LNCaP clone FGC (cell line): ENCODE measurements at places on chromosomes 11 and 22.

DNA sequence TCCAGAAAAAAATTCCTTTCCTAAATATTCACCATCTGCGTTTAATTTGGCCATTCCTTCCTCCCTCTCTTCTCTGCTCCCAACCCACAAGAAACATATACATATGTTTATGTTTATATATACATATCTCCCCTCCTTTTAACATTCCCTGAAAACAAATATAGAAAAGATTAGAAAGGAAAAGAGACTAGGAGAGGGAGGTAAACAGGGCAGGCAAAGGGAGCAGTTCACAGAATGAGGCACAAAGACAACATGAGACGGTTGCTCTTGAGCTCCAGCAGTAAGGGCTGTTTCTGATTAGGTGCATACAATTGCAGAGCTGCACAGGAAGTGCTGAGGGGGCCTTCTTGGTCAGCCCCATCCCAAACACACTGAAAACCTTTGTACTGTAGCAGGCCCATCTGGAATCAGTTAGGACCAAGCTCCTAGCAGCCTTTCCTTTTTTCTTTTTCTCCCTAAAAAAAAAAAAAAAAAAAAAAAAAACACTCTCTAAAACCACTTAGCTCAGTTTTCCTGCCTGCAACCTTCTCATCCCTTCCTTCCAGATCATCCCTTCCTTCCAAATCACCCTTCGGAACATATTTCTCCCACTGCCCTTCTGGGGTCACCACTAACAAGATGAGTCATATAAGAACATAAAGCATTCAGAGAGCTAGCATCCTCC is 57.0 kb downstream of the RBFOX2 start:
- no peak for DNase-seq

DNA sequence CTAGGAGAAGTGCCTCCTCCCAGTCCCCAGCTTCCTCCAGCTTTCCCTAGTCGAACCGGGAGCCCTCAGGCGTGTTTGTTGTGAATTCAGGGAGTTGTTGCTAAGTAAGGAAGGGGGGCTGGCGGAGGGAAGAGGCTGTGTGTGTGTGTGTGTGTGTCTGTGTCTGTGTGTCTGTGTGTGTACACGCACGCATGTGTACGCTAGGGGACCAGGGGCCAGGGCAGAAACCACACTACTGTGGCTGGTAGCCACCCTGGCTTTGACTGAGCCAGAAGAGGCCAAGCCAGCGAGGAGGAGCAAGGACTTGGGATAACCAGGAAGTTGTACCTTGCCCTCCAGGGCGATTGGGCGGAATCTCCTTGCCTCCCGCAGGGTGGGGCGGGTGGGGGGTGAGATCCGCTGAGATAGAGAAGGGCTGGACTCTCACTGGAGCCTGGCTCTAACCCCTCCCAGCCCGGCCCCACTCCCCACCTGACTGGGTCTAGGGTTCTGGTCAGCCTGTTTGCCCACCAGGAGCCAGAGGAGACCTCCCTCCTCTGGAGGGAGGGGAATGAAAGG is 7.5 kb downstream of the BCL9L start:
- peak; percentile 95 for DNase-seq

GRCh38 chr11:73288873-73289707 is 17.0 kb downstream of the P2RY6 start:
- no peak for DNase-seq

DNA sequence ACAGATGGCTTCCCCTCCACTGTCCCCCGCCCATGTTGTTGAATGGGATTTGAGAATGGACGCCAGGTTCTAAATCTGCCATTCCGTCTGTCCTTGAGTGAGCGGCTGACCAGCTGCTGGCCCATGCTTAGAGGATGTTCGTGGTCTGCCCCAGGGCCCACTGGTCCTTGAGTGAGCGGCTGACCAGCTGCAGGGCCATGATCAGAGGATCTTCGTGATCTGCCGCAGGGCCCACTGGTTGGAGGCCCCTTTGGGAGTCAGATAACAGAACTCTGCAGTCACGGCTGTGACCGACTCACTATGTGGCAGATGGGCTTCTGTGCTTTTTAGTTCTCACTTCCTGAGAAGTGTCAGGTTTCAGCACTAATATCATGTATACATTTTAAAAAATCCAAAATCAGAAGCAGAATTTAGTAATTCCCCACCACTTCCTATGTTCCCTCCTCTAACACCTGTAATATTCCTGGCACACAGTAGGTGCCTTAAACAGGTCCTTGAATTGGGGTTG is 54.1 kb downstream of the MICAL3 start:
- DNase-seq: no peak

DNA sequence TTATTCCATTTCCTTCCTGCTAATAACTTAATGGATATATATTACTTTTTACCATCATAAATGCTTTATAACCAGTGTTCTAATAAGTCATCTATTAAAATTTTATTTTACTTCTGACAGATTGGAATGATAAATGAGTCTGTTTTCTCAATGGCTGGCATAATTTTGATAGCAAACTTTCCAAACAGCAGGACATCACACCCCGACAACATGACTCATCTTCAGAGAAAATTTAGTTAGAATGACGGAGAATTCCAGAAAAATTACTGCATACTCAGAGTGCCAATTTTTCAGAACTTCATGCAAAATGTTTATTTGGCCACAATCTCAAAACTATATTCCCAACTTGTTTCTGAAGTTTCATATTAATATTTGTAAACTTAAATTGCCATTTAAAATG is 174.4 kb downstream of the SWAP70 start:
- no peak for DNase-seq

- DNase-seq: no peak
These were observed 489.5 kb downstream of the TBC1D22A start for GRCh38 chr22:47251911-47252310.

DNA sequence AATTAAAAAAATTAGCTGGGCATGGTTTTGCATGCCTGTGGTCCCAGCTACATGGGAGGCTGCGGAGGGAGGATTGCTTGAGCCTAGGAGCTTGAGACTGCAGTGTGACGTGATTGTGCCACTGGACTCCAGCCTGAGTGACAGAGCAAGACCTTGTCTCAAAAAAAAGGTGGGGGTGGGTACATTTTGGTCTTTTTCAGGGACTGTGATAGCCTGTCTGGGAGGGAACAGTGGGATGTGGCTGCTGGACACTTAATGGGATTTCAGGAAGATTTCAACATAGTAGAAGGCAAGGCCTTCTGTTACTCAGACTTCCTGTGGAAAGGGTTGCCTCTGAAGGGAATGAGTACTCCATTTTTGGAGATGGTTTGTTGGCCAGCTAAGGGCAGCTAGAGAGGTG is 40.6 kb downstream of the RELT start:
- DNase-seq: no peak

DNA sequence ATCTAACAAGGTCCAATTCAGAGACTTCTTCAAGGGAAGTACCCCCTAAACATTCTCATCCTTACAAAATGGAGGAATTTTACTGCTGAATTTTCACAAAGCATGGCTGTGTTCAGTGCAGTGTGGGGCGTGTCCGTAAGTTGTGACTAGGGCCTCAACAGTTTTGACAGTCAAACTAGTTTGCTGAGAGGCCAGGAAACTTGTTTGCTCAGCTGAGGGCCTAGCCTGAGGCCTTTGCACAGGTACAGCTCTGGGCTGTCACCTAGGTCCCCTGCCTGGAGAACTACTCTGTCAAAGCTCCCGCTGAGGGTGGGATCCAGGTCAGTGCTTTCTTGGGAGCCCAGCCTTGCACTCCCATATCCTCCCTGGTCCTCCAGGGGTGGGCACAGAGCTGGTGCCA is 27.9 kb downstream of the TCP11L1 start:
- no peak for DNase-seq

- no peak for DNase-seq
These were observed 722 bp upstream of the KRTAP5-2 start for GRCh38 chr11:1598816-1599215.

DNA sequence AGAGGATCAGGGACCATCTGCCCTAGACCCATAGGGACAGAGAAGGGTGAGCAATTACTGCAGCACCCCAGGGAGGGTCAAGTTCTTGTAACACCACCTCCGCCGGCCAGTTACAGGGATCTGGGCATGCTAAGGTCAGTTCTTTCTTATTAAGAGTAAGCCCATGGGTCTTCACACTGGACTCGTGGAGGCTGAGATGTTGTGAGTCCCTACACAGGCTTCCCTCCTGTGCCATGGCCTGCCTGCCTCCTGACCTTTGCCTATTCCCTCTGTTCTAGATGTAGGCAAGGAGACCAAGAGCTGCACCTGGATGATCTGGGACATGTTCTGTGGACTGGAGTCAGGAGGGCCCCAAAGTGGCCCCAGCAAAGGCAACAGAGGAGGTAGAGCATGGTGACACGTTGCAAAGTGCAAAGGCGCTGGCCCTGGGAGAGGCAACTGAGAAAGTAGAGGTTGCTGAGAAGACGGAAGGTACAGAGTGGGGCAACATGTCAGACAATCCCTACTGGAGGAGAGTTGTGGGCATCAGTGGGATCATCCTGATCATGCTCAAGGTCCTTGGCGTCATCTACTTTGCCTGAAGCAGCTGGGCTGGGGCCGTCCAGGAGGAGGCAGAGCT is 16.3 kb upstream of the GNAZ start:
- DNase-seq: no peak

DNA sequence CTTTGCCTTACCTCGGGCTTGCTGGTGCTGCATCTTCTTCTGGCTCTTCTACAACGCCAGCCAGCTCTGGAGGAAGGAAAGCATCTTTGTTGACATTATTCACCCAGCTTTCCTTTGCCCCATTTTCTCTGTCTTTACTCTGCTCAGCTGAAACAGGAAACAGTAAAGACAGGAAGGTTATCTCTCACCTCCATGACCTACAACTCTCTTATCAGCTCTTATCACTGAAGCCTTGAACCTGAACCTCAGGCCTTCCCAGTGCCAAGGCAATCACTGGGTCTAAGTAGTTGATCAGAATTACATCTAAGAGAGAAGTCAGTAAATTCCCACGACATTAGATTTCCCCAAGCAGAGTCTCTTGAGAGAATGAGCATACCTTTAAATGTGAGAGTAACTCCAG is 59.6 kb upstream of the CCDC89 start:
- no peak for DNase-seq

- DNase-seq: no peak
These were observed 4.9 kb downstream of the SSH3 start for GRCh38 chr11:67308031-67308866.

- DNase-seq: no peak
These were observed 62.4 kb upstream of the ZBED5 start for GRCh38 chr11:10920205-10920604.

DNA sequence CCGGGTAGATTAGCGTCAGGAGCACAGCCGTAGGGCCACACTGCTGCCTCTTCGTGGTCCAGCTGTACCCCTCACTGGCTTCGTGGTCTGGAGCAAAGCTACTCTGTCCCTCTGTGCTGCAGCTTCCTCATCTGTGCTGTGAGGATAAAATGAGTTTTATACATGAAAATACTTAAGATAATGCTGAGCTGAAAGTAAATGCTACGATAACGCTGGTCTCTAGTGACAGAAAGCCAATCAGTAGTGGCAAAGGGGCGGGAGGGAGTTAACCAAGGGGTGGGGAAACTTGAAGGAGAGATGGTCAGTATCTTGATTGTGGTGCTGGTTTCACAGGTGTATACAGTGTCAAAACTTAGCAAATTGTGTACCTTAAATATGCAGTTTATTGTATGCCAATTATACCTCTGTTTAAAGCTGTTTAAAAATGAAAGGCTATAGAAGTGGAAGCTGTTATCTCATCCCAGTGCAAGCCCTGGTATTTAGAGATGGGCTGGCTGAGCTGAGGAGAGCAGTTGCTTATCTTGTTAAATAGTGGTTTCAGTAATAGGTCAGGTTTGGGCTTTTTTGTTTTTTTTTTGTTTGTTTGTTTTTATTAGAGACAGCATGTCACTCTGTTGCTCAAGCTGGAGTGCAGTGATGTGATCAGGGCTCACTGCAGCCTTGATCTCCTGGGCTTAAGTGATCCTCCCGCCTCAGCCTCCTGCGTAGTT is 36.7 kb downstream of the ACO2 start:
- no peak for DNase-seq

DNA sequence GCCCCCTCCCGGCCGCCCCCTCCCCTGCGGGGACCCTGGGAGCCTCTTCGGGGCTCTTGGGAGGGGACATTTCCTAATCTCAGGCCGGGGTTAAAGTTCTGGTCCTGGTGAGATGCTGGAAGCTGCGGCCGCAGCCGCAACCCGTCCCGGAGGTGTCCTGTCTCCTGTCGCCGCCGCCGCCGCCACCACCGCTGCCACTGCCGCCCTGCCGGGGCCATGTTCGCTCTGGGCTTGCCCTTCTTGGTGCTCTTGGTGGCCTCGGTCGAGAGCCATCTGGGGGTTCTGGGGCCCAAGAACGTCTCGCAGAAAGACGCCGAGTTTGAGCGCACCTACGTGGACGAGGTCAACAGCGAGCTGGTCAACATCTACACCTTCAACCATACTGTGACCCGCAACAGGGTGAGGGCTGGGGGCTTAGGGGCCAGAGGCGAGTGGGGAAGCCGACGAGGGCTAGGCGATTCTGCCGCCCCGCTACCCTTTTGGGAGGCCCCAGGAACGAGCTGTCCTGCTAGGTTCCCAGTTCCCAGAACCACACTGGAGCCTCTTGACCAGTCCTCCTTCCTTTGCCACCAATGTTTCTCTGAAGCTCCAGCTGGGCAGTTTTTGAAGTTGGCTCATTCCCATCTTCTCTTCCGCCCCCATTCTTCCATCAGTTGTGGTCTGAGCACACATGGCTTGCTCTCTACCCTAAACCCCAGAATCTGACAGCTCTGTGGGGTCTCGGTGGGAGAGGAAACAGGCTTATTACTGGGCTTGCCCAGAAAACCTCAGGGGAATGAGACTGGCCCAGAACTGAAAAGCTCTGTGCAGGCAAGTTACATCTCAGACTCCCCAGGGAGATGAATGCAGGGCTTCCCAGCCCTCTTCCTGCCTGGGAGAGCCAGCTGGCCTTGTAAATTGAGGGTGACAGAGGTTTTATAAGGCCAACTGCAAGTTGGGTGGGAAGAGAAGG is 781 bp downstream of the SIDT2 start:
- DNase-seq: no peak

DNA sequence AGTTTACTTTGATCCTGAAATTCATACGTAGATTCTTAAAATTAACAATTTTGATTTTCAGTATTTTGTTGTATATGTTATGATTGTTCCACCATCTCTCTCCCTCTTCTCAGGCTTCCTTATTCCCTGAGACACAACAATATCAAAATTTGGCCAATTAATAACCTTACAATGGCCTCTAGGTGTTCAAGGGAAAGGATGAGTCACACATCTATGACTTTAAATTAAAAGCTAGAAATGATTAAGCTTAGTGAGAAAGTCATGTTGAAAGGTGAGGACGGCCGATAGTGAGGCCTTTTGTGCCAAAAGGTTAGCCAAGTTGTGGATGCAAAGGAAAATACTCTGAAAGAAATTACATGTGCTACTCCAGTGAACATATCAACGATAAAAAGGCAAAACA is 5.5 kb upstream of the OR52J3 start:
- no peak for DNase-seq

- DNase-seq: no peak
These were observed 61.0 kb downstream of the TNRC6B start for GRCh38 chr22:40238425-40239344.

- no peak for DNase-seq
These were observed 113.0 kb downstream of the NTM start for GRCh38 chr11:131483453-131483852.
